ENCODE measurements at places on chromosomes 4 and X.
A peak's percentile ranks its signal among the peaks of the same experiment; 100 is the strongest.

DNA sequence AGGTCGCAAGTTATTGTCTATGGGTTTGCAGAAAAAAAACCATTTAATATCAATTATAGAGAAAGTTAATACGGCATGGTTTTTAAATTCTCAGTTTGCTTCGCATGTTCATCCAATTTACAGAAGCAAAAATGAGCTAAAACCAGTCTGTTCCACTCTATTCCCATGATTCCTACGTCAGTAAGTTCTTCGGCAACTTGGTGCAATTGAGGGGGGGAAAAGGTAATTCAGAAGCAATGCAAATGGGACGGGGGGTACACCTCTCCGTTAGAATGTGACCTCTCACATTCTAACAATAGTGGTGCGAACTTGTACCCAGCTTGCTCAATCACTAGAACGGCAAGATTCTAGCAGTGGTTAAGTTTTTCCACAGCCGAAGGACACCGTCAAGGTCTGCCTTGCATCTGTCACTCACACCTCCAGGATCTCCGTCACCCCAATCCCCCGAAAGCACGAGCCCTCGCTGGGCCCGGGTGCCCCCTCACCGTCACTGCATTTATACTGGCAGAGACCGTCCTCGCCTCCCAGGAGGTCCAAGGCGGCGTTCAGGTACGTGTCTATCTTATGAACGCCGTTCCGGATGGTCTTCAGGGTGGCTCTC lies 653 bp downstream of the PLA2G12A start:
- DNase-seq = no peak

GRCh38 chrX:8418301-8418700 lies 46.3 kb upstream of the VCX3B start:
- no peak for DNase-seq

GRCh38 chr4:16205298-16206164 lies 20.7 kb downstream of the TAPT1 start:
- DNase-seq = peak; percentile 18

GRCh38 chr4:6808259-6808658 lies 25.7 kb downstream of the KIAA0232 start:
- DNase-seq = no peak

DNA sequence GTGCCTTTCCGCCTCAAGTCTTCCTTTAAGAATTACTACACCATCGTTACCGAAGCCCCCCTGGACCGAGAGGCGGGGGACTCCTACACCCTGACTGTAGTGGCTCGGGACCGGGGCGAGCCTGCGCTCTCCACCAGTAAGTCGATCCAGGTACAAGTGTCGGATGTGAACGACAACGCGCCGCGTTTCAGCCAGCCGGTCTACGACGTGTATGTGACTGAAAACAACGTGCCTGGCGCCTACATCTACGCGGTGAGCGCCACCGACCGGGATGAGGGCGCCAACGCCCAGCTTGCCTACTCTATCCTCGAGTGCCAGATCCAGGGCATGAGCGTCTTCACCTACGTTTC lies 2.2 kb downstream of the PCDH10 start:
- DNase-seq = no peak

- DNase-seq = no peak
Measured at GRCh38 chr4:1043651-1044468, 32.4 kb downstream of the FGFRL1 start.

- DNase-seq = no peak
Measured at GRCh38 chr4:144611850-144612249, 34.1 kb upstream of the HHIP start.

- DNase-seq = no peak
Measured at GRCh38 chr4:161203865-161204264, 959.9 kb downstream of the FSTL5 start.

GRCh38 chrX:39910651-39911050 lies 187.1 kb downstream of the BCOR start:
- DNase-seq = no peak

- DNase-seq = no peak
Measured at GRCh38 chr4:101115887-101116286, 231.4 kb downstream of the PPP3CA start.

GRCh38 chr4:24743206-24743605 lies 52.2 kb upstream of the SOD3 start:
- no peak for DNase-seq

DNA sequence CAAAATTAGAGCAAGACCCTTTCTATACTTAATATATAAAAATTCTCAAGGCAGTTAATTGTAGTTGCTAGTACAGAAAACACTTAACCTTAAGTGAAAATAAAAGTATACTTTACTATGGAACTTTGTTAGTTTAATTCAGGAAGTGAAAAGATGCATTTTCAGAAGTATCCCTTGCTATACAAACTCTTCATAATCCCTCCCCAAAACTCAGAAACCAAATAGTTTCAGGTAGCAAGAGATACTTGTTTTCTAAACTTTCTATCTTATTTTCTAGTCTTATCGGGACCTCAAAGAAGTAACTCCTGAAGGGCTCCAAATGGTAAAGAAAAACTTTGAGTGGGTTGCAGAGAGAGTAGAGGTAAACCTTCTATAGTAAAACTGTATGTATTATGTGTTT lies 14.3 kb downstream of the PAICS start:
- DNase-seq = no peak

GRCh38 chr4:111045992-111046391 lies 423.1 kb upstream of the PITX2 start:
- no peak for DNase-seq

DNA sequence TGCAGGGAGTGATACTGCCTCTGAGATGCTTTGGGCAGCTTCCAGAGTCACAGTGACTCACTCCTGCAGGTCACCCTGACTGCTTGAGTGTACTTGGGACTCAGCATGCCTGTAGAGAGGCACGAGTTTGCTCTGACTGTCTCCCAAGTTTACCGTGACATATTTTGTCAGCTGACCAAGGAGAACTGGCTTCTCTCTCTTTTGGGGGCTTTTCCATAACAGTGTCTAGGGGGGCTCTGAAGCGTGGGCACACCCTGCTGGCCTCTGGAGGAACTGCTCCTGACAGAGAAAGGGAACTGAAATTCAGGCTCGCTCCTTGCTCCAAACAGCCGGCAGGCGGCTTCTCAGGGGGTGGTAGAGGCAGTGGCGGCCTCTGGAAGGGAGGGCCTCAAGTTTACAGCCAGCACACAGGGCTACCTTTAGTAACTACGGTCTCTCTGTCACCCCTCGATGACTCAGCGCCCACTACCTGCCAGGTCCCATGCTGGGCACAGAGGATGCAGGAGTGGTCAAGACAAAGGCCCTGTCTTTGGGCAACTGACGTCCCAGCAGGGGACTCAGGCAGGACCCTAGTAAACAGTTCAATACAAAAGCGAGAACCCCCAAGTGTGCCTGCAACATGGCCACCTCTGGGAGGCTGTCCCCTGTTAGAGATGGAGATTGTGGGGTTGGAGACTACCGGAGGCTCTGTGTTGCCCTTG lies 17.8 kb downstream of the ZNF185 start:
- no peak for DNase-seq

- no peak for DNase-seq
Measured at GRCh38 chr4:28469886-28470285, 1609.2 kb downstream of the STIM2 start.

DNA sequence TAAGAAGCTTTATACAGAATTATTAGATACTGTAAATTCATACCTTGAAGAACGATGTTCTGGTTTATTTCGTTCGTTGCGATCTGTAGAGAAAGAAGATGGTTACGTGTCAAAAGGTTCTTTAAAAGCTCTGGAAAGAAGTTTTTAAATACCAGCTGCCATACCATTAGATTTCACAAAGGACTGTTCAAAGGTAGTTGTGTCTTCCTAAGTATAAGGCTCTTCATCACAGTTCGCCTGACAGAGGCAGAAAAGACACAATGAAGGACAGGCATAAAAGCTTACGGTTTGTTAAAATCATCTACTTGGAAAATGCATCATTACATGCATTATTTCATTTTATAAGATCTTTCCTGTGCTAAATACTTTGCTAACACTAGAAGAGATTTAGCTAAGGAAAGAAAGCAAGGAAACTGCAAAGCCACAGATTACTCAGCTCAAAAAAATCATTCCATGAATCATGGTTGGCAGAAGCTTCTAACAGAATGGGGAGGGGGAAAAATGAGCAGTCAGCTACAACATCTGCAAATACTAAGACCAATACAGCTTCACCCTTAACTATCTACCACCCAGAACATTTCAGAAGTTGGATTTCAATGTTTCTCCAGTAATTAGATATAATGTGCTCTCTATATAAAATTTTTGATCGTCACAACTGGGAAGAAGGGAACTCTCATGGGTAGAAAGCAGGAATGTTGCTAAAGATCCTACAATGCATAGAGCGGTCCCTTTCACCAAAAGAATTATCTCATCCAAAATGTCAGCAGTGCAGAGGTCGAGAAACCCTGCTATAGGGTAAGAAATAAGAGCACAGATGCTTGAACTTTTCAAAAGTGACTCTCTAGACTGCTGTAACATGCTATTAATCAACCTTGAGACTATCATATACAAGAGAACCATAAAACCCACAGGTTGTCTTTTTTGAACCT lies 50.7 kb upstream of the PRSS48 start:
- DNase-seq = no peak

- peak; percentile 69 for DNase-seq
Measured at GRCh38 chrX:1657367-1658070, 42.7 kb downstream of the ASMT start.

GRCh38 chr4:47913861-47914219 lies 543 bp downstream of the NFXL1 start:
- DNase-seq = no peak

GRCh38 chr4:54061873-54062272 lies 2.5 kb downstream of the CHIC2 start:
- DNase-seq = no peak

- DNase-seq = no peak
Measured at GRCh38 chrX:39519566-39520301, 578.0 kb downstream of the BCOR start.

- DNase-seq = no peak
Measured at GRCh38 chr4:148780426-148781005, 338.3 kb upstream of the NR3C2 start.

- peak; percentile 53 for DNase-seq
Measured at GRCh38 chrX:135114392-135114791, 5.9 kb downstream of the ETDB start.

- no peak for DNase-seq
Measured at GRCh38 chr4:146193628-146194027, 18.1 kb downstream of the LSM6 start.

DNA sequence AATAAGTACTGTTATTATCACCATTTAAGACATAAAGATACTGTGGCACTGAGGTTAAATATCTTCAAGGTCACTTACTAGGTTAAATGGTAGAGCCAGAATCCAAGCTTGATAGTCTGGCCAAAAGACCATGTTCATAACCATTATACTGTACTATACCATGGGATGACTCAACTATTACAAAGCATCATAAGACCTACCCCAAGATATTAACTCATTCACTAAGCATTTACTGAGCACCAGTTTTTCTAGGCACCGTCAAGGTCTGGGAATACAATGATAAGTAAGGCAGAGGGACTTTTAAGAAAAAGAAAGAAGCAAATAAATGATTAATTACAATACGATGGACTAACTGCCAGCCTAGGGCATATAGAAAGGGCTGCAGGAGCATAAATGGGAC lies 95.5 kb upstream of the KCTD8 start:
- DNase-seq = no peak

DNA sequence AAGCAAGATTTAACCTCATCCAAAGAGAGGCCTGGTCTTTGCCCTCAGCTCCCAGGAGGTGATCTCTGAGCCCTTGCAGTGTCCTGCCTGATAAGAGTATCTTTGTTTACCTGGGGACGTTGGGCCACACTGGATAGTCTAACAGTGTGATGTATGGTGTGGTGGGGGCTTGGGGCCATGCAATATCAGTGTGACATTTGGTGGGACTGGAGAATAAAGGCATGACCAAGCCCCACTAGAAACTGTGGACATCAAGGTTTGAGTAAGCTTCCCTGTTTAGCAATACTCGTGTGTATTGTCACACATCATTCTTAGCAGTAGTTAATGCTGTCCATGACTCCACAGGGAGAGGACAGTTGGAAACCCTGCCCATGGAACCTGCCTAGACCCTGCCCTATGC lies 34.4 kb downstream of the BBS12 start:
- no peak for DNase-seq

DNA sequence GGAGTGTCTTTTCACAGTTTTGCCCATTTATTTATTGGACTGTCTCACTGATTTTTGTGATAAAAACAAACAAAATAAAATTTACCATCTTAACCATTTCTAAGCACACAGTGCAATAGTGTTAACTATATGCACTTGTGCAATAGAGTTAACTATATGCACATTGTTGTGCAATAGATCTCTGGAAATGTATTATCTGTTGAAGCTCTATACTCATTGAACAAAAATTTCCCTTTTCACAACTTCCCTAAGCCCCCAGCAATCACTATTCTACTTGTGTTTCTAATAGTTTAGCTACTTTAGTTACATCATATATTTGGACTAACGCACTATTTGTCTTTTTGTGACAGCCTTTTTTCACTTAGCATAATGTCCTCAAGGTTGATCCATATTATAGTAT lies 59.7 kb upstream of the BEX4 start:
- DNase-seq = no peak

- no peak for DNase-seq
Measured at GRCh38 chr4:127249767-127250108, 383.0 kb upstream of the INTU start.

GRCh38 chr4:162360369-162361149 lies 196.8 kb upstream of the FSTL5 start:
- DNase-seq = no peak

- DNase-seq = peak; percentile 27
Measured at GRCh38 chrX:123833387-123833786, 26.5 kb upstream of the XIAP start.

Measured in GM06990 (cell line).